Sciatic nerve (tissue), 2 donors: ENCODE measurements at places on chromosomes 11 and 22. TPM values are rescaled to one million over a fixed set of nuclear protein-coding genes. Genes with fewer than 3 reads are reported as not detected.

The APOA5 gene
- not detected for total RNA-seq

The RIMBP3B gene
- total RNA-seq: not detected

The HBB gene
- 16,523 TPM for total RNA-seq

The GAL3ST3 gene
- not detected for total RNA-seq

The PRG3 gene
- total RNA-seq: not detected

The SLC36A4 gene
- total RNA-seq: 16.1 TPM

The CSF2RB gene
- total RNA-seq: 10.1 TPM

The MPPED1 gene
- 2.5 TPM for total RNA-seq

The PRR33 gene
- total RNA-seq: not detected

The GDPD4 gene
- total RNA-seq: not detected

The DYNC2H1 gene
- 35.4 TPM for total RNA-seq

The MGAT3 gene
- 56.5 TPM for total RNA-seq

The MMP12 gene
- total RNA-seq: 0.22 TPM

The KCNK4 gene
- total RNA-seq: not detected

The VSIG10L2 gene
- total RNA-seq: not detected

The DDTL gene
- 4.0 TPM for total RNA-seq

The HPS5 gene
- total RNA-seq: 44.5 TPM

The DUSP18 gene
- 12.3 TPM for total RNA-seq

The DRICH1 gene
- total RNA-seq: 1.3 TPM

The TRIM51 gene
- not detected for total RNA-seq

The EIF3D gene
- total RNA-seq: 132 TPM

The PIWIL4 gene
- total RNA-seq: 7.8 TPM

The TRIM22 gene
- total RNA-seq: 86.7 TPM

The HEPN1 gene
- not detected for total RNA-seq

The C11orf68 gene
- 42.0 TPM for total RNA-seq

The UBASH3B gene
- 9.2 TPM for total RNA-seq

The PES1 gene
- total RNA-seq: 46.6 TPM

The OR52E2 gene
- not detected for total RNA-seq

The DBX1 gene
- not detected for total RNA-seq

The ISX gene
- total RNA-seq: not detected

The RFPL3 gene
- not detected for total RNA-seq

The PATE4 gene
- total RNA-seq: not detected

The CNTF gene
- total RNA-seq: 426 TPM

The SCN4B gene
- 2.9 TPM for total RNA-seq

The OR51I1 gene
- total RNA-seq: not detected

The DKK3 gene
- 201 TPM for total RNA-seq

The UCP3 gene
- total RNA-seq: 2.6 TPM
